Choroid plexus epithelial cell (primary cell): ENCODE measurements at places on chromosomes 7 and 10.
A peak's percentile ranks its signal among the peaks of the same experiment; 100 is the strongest.

DNA sequence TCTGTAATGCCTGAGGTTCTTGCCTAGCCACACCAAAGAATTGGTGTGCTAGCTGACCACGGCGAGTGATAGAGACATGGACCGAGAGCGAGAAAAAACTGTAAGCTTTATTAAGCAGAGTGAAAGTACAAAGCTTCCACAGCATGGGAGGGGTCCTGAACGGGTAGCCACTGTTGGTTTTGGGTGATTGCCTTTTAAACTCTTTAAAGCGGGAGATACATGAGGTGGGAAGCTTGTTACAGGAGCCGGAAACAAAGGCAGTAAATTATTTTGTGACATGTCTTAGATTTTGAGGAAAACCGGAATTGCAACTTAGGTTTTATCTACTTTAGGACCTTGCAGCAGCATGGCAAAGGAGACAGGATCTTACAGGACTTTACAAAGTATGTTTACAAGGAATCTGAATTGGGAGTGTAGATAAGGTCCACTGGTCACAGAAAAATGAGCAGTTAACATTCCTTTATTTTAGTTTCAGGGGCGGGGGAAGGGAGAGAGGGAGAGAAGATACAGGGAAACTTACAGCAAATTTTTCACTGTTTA, 252.7 kb upstream of the MBL2 start:
- DNase-seq, result peak; percentile 48

DNA sequence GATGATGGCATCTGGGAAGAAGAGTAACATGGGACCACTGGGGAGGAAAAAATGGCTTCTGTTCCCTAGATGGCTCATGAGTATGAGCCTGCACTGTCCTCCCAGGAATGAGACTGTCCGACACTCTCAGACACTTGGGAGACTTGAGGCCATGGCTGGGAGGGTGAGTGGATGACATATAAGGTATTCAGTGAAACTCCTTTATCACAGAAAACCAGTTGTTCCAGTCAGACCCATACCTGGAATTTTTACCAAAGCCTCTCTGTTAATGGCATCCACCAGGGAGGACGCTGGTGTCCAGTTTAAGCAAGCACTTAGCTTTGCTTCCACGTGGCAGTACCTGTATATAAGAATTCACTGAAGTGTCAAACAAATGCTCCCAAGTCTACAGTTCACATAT, 116.7 kb upstream of the C10orf90 start:
- no peak for DNase-seq

DNA sequence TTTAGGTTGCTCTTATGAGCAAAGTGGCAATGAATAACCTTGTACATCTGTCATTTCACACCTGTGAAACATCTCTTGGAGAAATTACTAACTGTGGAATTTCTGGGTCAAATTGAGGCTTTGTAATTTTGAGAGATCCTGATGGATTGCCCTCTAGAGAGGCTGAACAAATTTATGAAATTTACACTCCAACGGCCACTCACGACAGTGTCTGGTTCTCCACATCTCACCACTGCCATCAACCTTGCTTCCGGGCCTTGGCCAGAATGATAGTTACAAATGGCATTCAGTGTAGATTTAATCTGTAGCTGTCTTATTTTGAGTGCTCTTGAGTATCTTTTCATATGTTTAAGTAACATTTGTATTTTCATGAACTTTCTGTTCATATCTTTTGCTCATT, 117.4 kb downstream of the TMEM178B start:
- DNase-seq, result no peak

GRCh38 chr7:103445228-103446048, 569 bp downstream of the SLC26A5 start:
- peak; percentile 4 for DNase-seq
